ENCODE measurements at places on chromosomes 12 and 14.
A peak's percentile ranks its signal among the peaks of the same experiment; 100 is the strongest.

- no peak for DNase-seq
Observed at GRCh38 chr14:101602466-101602840, 41.2 kb downstream of the DIO3 start.

DNA sequence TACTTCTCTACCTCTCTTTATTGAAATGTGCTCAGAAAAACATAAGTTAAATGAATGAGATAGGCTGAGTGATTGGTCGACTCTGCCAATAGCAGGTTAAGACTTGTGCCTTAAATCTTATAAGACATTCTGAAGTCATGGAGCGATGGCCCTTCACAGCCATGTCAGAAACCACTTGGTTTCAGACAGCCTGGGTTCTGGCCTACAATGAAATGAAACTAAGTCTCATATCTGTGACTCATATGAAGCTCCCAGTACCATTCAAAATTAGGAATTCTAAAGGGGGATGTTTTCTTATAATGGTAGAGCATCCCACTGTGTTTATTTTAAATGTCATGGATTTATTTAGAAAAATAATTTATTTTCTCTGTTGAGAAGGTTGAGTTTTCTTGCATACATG lies 42.6 kb downstream of the PLXNC1 start:
- DNase-seq, result no peak

DNA sequence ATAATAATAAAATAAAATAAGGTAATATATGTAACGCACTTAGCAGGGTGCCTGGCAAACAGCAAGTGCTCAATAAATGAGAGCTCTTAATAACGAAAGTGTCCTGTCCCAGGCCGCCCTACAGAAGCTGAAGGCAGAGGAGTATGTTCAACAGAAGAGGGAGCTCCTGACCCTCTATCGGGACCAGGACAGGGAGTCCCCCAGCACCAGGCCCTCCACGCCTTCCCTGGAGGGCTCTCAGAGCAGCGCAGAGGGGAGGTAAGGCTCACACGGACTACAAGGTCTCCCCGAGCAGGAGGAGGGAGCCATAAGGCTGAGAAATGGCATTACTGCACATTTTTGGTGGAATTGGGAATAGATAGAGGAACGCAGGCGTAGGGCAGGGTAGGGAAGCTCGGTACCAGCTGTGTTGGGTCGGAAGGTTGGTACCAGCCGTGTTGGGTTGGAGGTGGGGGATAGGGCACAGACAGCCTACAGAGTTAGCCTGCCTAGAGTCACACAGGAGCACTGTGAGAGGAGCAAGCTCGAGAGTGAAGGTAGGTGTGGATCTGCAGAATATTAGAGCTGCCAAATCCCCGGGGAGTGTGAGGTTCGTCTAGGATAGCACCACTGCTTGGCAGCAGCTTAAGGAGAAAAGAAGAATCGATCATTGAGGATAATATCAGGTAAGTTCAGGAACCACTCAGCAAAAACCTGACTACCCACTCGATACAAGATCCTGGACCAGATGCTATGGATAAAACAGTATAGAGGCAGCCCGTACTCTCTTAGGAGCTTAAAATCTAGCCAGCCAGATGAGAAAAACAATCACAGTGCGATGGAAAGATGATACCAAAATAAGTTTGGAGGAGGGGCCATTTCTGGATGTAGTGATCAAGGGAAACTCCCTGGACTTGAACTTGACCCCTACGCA lies 15.3 kb downstream of the TNFRSF1A start:
- no peak for DNase-seq

DNA sequence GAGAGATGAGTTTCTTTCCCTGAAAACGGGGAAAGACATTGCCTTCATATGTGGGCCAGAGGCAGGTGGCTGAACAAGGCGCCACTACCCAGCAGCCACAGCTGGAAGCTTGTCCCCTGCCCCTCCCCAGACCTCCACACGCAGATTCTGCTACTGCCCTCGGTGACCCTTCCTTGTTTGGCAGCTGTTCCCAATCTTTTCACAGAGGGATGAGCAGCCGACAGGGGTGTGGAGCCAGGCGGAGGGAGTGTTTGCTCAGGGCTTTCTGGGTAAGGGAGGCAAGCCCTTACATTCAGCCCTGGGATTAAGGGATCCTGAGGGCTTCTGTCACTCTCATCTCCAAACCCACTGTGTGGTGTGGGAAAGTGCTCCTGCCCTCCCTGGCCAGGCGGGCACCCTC lies 4.5 kb upstream of the KRT4 start:
- peak; percentile 65 for DNase-seq

DNA sequence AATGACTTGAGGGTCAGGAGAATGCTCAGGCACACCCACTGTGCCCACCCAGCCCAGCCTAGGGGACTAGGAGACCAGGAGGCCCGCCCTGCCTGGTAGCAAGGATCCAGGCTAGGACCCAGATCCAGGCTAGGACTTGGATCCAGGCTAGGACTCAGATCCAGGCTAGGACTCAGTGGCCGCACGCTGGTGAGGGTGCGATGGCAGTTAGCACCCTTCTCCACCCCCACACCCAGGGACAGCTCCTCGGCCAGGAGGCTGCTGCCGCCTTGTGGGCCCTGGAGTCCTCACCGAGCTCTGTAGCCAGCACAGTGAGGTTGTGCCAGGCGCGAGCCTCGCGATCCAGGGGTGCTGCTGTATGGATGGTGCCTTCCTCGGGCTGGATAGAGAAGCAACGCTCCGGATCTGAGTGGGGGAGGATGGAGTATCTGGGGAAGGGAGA lies 5.1 kb downstream of the CDH24 start:
- DNase-seq, result no peak

DNA sequence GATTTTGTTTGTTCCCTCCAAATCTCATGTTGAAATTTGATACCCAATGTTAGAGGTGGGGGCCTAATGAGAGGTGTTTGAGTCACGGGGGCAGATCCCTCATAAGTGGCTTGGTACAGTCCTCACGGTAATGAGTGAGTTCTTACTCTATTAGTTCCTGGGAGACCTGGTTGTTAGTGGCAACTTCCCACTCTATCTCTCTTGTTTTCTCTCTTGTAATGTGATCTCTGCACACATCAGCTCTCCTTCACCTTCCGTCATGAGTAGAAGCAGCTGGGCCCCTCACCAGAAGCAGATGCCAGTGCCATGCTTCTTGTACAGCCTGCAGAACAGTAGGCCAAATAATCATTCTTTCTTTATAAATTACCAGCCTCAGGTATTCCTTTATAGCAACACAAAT lies 29.6 kb upstream of the KCNK10 start:
- DNase-seq, result no peak

- no peak for DNase-seq
Observed at GRCh38 chr14:100989924-100990323, 86.4 kb upstream of the RTL1 start.

- no peak for DNase-seq
Observed at GRCh38 chr14:71666571-71667145, 265.6 kb upstream of the RGS6 start.

- DNase-seq, result no peak
Observed at GRCh38 chr12:11496157-11496851, 100.9 kb upstream of the PRB2 start.

GRCh38 chr12:121050725-121051124 lies 11.7 kb upstream of the OASL start:
- DNase-seq, result no peak

- no peak for DNase-seq
Observed at GRCh38 chr14:92792885-92793284, 1.2 kb upstream of the GOLGA5 start.

- DNase-seq, result no peak
Observed at GRCh38 chr14:50766338-50766886, 64.5 kb downstream of the NIN start.

- no peak for DNase-seq
Observed at GRCh38 chr12:94187361-94187760, 39.0 kb downstream of the PLXNC1 start.

GRCh38 chr14:55448141-55448614 lies 7.8 kb upstream of the TBPL2 start:
- no peak for DNase-seq

- DNase-seq, result no peak
Observed at GRCh38 chr14:22505697-22506377, 83.2 kb downstream of the DAD1 start.

- no peak for DNase-seq
Observed at GRCh38 chr12:121240484-121241101, 30.7 kb downstream of the P2RX4 start.

DNA sequence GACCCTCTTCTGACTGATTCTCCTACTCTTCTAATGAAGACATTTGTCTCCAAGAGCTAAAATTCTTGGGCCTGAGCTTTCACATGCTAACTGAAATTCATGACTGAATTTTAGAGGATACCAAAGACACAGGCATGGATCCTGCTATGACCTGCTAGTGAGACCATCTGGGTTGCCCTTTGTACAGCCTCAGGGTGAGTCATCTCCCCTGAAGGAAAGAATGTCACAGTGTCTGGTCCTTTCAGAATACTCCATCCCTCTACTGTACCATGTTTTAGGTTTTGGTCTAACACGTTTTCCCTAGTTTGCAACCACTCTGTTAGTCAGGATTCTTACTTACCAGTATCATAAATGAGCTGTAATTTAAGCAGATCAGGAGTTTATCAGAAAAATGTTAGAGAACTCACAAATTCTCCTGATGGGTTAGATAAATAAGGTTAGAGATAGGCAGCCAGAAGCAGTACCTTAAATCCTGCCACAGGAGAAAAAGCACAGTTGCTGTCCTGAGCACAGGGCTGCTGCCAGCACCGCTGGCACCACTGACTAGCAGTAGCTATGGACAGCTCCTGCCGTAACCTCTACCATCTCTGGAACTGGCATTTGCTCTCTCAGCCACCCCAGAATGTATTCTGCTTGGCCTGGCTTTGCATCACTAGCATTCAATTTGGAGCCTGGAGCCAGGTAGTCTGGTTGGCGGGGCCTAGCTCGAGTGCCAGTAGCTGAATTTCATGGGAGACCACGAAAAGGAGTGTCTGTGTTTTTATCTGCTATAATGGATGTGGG lies 127.6 kb downstream of the ANO6 start:
- DNase-seq, result no peak

GRCh38 chr14:58899317-58899713 lies 261.6 kb downstream of the DACT1 start:
- no peak for DNase-seq

GRCh38 chr12:89756585-89757398 lies 48.2 kb upstream of the ATP2B1 start:
- DNase-seq, result no peak

GRCh38 chr14:67749341-67750084 lies 47.8 kb downstream of the RDH12 start:
- DNase-seq, result no peak

GRCh38 chr14:102111101-102111500 lies 24.3 kb upstream of the HSP90AA1 start:
- DNase-seq, result no peak

- DNase-seq, result no peak
Observed at GRCh38 chr14:43438056-43438455, 1069.0 kb downstream of the FSCB start.

GRCh38 chr12:62259631-62259992 lies 592 bp upstream of the USP15 start:
- no peak for DNase-seq

- DNase-seq, result no peak
Observed at GRCh38 chr14:104599446-104599845, 5.1 kb downstream of the TMEM179 start.

DNA sequence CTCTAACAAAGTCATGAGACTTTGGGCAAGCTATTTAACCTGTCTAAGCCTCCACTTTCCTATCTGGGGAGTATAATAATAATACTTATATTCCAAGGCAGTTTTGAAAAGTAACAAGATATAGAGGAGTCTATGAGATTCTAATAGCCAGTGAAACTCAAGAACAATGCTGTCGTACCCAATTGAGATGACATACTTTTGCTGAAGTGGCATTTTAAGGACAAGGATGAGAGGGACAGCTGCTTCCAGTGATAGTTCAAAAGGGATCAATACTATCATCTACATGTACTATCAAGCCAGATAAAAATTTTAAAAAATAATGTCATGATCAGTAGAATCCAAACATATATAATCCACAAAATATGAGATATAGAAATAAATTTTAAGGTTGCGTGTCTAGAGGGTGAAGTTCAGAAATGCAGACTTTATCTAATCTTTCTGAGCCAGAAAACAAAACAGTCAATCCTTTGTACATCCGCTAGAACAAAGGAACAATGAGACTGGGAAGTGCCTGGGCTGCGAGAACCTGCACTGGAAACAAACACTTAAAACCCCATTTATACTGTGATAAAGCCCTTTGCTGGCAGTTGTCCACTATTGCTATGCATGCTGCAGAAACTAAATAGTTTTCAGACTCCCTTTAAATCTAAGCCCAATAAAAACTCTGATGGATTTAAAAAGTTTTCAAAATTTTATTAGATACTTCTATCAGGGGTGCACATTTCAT lies 38.6 kb downstream of the PTPRB start:
- DNase-seq, result no peak

DNA sequence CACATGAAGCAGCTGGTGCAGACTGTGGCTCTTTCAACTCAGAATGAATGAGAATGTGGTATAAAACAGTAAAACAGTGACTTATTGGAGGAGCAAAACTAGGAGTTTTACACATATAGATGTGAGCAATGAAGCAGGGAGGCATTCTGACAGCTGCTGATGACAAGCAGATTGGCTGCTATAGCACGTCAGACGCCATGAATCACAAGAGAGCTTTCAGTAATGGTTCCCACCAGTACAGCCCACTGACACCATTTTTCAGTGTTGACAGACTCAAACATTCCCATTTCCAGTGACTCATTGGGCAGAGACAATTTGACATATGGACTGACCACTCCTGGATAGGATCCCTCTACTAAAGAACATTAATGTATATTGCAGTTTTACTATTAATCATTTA lies 24.6 kb upstream of the FSCB start:
- no peak for DNase-seq

- peak; percentile 12 for DNase-seq
Observed at GRCh38 chr14:43949400-43949799, 557.7 kb downstream of the FSCB start.

DNA sequence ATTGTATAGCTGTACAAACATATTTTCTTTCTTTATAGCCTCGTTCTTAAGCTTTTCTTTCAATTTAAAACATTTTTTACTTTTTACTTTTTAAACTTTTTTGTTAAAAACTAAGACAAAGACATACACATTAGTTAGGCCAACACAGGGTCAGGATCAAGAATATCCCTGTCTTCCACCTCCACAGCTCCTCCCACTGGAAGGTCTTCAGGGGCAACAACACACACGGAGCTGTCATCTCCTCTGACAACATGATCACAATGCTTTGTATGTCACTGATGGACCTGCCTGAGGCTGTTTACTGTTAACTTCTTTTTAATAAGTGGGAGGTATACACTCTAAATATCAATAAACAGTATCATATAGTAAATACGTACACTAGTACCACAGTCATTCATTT lies 191.3 kb downstream of the SYT10 start:
- DNase-seq, result no peak

All from neuronal stem cell (in vitro differentiated cells).